Left colon (tissue), 2 donors: ENCODE measurements at places on chromosomes 13 and 19. TPM values are rescaled to one million over a fixed set of nuclear protein-coding genes. Genes with fewer than 3 reads are reported as not detected.

HIPK4 gene
- total RNA-seq, result not detected

SEMA6B gene
- 2.6 TPM for total RNA-seq

TINCR gene
- 7.2 TPM for total RNA-seq

GZMM gene
- 0.67 TPM for total RNA-seq

KLK5 gene
- total RNA-seq, result not detected

INAFM1 gene
- 13.9 TPM for total RNA-seq

ZNF20 gene
- total RNA-seq, result 6.2 TPM

U2AF2 gene
- total RNA-seq, result 142 TPM

GRAMD1A gene
- 17.1 TPM for total RNA-seq

UBL3 gene
- total RNA-seq, result 60.7 TPM

FFAR3 gene
- not detected for total RNA-seq

ICAM3 gene
- total RNA-seq, result 30.6 TPM

PLPPR2 gene
- 5.4 TPM for total RNA-seq

ISYNA1 gene
- 14.1 TPM for total RNA-seq

ZNF844 gene
- total RNA-seq, result 8.6 TPM

RNF113B gene
- not detected for total RNA-seq

ZNF83 gene
- 9.8 TPM for total RNA-seq

METTL21C gene
- not detected for total RNA-seq

ZNF382 gene
- total RNA-seq, result 1.5 TPM

ZNF709 gene
- total RNA-seq, result 1.3 TPM

DMKN gene
- 8.8 TPM for total RNA-seq
